Right atrium auricular region (tissue), 2 donors: ENCODE measurements at places on chromosomes 6 and 20. TPM values are rescaled to one million over a fixed set of nuclear protein-coding genes. Genes with fewer than 3 reads are reported as not detected.

- no peak overlapping the region for H3K4me3 ChIP-seq
- DNase-seq, result no peak
- H3K27ac ChIP-seq, result no peak overlapping the region
Measured at GRCh38 chr6:99177736-99178135, 171.7 kb downstream of the FAXC start.

- no peak overlapping the region for H3K27ac ChIP-seq
- no peak overlapping the region for H3K4me3 ChIP-seq
- no peak for DNase-seq
- H3K36me3 ChIP-seq, result no peaks in the 10 kb centered on the region
- H3K4me1 ChIP-seq, result no peaks in the 10 kb centered on the region
Measured at GRCh38 chr6:139514819-139515218, 140.4 kb upstream of the CITED2 start.

- no peaks in the 10 kb centered on the region for H3K27me3 ChIP-seq
- DNase-seq, result no peak
- H3K36me3 ChIP-seq, result no peaks in the 10 kb centered on the region
- H3K27ac ChIP-seq, result peak overlapping the region; percentile 28
- H3K4me1 ChIP-seq, result peaks cover 82% of the 10 kb centered on the region
- H3K4me3 ChIP-seq, result no peak overlapping the region
Measured at GRCh38 chr20:49987015-49987867, 4.5 kb downstream of the SNAI1 start.

DNA sequence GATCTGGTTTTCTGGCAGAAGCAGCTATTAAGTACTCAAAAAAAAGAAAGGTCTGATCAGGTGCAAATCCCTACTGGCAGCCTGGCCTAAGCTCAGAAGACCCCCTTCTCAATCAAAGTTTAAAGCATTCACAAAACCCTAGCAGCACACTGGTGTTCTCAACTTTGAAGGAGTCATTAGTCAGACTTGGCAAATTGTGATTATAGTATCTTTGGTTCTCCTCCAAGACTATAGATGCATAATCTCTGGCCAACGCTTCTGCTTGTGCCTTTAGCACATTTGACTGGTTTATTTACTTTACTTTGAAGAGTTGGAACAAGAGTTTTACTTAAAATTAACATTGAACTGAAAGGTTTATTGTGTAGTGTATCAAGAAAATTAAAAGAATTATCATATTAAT, 248.9 kb downstream of the PTPRK start:
- no peaks in the 10 kb centered on the region for H3K27me3 ChIP-seq
- H3K36me3 ChIP-seq, result no peaks in the 10 kb centered on the region
- H3K4me3 ChIP-seq, result no peak overlapping the region
- H3K27ac ChIP-seq, result no peak overlapping the region

DNA sequence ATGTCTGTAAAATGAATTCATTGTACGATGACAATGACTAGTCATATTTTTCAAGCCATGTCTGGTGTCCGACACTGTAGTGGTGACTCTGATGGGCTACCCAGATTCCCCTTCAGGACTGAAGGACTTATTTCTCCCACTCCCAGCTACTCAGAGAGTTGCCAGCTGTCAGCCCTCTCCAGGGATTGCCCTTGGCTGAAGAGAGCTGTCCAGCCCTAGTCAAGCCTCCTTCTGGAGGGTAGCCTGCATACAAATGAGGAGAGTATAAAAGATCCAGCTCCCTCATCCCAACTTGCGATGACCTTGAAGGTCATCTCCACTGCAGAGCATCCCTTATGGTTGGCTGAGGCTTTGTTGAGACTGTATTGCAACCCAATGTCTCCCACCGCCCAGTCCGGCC, 29.9 kb downstream of the JPH2 start:
- H3K4me3 ChIP-seq, result no peak overlapping the region
- peaks cover 48% of the 10 kb centered on the region for H3K36me3 ChIP-seq
- no peaks in the 10 kb centered on the region for H3K27me3 ChIP-seq
- no peak for DNase-seq
- H3K4me1 ChIP-seq, result no peaks in the 10 kb centered on the region

DNA sequence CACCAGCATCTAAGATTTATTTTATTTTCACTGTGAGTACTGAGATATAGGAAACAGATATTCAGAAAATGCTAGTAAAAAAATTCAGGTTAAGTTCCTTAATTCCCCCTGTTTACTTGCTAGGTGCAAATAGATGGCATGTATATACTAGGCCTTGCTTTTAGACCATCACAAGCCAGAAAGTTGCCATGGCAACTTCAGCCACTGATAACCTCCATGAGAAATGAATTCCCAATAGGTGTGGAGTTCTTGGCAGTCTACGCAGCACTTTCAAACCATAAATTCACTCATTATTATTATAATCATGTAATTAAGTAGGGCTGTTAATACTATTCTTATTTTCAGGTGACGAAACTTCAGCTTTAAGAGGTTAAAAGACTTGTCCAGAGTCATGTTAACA, 251.6 kb upstream of the TFAP2D start:
- H3K36me3 ChIP-seq, result no peaks in the 10 kb centered on the region
- DNase-seq, result no peak
- H3K27me3 ChIP-seq, result no peaks in the 10 kb centered on the region
- H3K4me1 ChIP-seq, result no peaks in the 10 kb centered on the region

DNA sequence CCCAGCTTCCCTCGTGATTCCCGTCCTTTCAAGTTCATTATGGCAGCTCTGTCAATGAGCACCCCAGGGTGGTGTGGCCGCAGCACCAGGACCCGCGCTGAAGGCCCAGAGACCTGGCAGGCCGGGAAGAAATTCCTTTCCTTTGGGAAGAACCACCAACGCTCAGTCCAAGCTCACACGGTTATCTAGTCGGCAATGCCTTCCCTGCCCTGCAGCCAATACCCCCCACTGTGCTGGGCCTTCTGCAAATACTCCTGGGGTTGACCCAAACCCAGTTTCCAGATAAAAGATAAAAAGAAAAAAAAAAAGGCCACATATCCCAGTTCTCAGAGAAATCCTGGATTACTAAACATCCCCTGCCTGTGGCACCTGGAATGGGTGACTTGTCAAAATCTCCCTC, 28.7 kb downstream of the PXDC1 start:
- no peak for DNase-seq
- H3K4me3 ChIP-seq, result no peak overlapping the region
- H3K27me3 ChIP-seq, result no peaks in the 10 kb centered on the region
- no peaks in the 10 kb centered on the region for H3K4me1 ChIP-seq
- peaks cover 52% of the 10 kb centered on the region for H3K36me3 ChIP-seq
- H3K27ac ChIP-seq, result peak overlapping the region; percentile 15

GRCh38 chr6:89553431-89553830, 85.1 kb downstream of the LYRM2 start:
- no peak for DNase-seq
- H3K36me3 ChIP-seq, result no peaks in the 10 kb centered on the region
- H3K4me3 ChIP-seq, result no peak overlapping the region
- no peak overlapping the region for H3K27ac ChIP-seq

GRCh38 chr20:51187261-51187660, 164.4 kb upstream of the KCNG1 start:
- no peaks in the 10 kb centered on the region for H3K27me3 ChIP-seq
- no peak overlapping the region for H3K27ac ChIP-seq
- no peaks in the 10 kb centered on the region for H3K4me1 ChIP-seq
- no peak overlapping the region for H3K4me3 ChIP-seq

DNA sequence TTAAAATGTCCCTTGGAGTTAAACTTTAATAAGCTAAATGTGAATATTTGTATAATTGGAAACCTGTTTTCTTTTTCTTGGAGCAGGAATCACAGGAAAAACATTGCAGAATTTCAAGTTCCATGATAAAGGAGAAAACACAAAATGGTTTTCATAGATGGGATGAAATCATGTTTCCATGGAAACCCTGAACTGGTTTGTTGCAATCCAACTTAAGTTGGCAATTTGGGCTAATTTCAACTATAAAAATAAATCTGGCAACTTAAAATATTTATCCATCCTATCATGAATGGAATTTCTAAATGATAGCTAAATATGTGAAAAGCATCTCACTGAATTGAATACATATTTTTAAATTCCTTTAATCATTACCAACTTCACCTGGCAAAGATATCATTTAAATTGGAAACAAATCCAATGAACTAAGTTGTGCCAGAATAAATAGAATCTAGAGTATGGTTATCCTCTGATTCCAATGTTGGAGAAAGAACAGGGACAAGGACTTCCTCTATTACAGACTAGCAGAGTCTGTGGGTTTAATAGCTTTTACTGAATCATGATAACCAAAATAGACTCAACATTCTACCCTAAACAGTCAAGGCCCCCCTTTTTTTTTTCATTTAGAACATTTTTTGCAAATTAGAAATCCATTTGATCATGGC, 33.2 kb downstream of the COL21A1 start:
- DNase-seq, result no peak
- H3K27ac ChIP-seq, result peak overlapping the region; percentile 2
- no peaks in the 10 kb centered on the region for H3K27me3 ChIP-seq
- H3K4me3 ChIP-seq, result no peak overlapping the region
- no peaks in the 10 kb centered on the region for H3K36me3 ChIP-seq
- H3K4me1 ChIP-seq, result no peaks in the 10 kb centered on the region

DNA sequence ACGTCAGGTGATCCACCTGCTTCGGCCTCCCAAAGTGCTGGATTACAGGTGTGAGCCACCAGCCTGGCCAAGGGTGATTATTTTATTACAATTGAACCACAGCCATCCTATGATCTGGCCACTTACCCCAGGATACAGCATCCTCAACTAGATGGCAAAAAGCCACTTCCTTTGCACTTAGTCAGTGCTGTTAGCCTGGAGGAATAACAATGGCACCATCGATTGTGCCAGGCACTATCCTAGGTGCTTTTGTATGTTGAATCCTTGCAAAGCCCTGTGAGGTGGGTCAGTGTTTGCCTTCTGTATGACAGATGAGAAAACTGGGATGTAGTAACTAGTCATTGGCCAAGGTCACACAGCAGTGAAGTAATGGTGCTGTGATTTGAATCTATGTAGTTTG, 11.2 kb upstream of the TTPAL start:
- H3K27me3 ChIP-seq, result no peaks in the 10 kb centered on the region
- no peaks in the 10 kb centered on the region for H3K36me3 ChIP-seq
- H3K4me1 ChIP-seq, result peaks cover 5% of the 10 kb centered on the region
- no peak overlapping the region for H3K4me3 ChIP-seq
- no peak overlapping the region for H3K27ac ChIP-seq

DNA sequence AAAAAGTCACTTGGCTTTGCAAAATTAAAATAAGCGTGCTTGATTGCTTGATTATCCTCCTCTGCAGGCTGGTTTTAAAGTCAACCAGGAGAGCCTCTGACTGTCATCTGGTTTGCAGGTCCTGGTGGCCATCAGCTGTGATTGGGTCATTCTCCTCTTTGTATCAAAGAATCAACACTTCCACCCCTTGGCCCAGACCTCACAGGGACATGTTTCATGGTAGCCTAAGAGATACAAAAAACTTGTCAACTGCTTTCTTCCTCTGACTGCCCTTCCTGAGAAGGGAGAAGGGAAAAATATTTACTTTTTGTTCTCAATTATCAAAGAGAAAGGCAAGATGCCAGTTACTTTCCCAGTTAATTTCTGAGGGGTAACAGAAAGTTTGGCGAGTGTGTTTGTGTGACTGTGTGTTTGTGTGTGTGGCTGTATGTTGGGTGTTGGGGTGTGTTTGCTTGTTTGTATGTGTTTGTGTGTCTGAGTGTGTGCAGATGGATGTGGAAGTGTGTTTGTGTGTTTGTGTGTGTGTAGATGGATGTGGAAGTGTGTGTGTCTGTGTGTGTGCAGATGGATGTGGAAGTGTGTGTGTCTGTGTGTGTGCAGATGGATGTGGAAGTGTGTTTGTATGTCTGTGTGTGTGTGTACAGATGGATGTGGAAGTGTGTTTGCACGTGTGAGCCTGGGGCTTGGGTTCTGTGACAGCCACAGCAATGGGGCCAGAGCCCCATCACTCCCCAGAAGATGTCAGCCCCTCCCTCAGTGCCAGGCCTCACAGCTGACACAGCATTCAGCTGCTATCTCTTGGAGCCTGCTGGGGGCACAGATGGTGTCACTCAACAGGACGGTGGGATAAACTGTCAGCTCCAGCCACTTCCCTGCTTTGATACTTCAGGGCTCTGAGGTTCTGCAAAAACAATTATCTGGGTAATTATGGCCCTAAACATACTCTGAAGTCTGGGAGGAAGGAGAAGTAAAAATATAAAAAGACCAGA, 98.6 kb upstream of the RNF24 start:
- no peaks in the 10 kb centered on the region for H3K27me3 ChIP-seq
- no peak overlapping the region for H3K27ac ChIP-seq
- H3K4me1 ChIP-seq, result no peaks in the 10 kb centered on the region
- no peaks in the 10 kb centered on the region for H3K36me3 ChIP-seq

- peak overlapping the region; percentile 68 for H3K27ac ChIP-seq
- no peaks in the 10 kb centered on the region for H3K4me1 ChIP-seq
- no peak for DNase-seq
- no peaks in the 10 kb centered on the region for H3K27me3 ChIP-seq
- H3K36me3 ChIP-seq, result no peaks in the 10 kb centered on the region
Measured at GRCh38 chr6:56807326-56807988, 147.4 kb upstream of the BEND6 start.

DNA sequence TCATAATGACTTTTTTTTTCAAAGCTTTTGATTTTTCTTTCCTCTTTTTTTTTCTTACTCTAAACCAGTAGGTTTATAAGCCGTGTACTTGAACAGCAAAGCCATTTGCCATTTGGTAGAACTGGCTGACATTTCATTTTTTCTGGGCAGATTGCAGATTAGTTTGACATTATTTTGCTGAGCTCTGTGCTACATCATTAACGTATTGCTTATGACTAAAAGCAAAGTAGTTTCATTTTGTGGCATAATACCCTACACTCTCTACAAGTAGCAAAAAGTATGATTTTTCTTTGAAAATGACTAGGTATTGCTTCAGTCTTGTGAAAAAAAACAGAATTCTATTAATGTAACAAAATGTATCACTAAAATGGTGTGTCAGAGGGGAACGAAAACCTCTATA, 141.3 kb downstream of the GRIK2 start:
- DNase-seq, result no peak
- no peaks in the 10 kb centered on the region for H3K4me1 ChIP-seq
- H3K4me3 ChIP-seq, result no peak overlapping the region
- H3K27me3 ChIP-seq, result no peaks in the 10 kb centered on the region

GRCh38 chr6:109051301-109052017, 43.2 kb downstream of the SESN1 start:
- H3K4me1 ChIP-seq, result no peaks in the 10 kb centered on the region
- no peak overlapping the region for H3K4me3 ChIP-seq
- DNase-seq, result no peak
- no peak overlapping the region for H3K27ac ChIP-seq
- H3K36me3 ChIP-seq, result no peaks in the 10 kb centered on the region
- no peaks in the 10 kb centered on the region for H3K27me3 ChIP-seq

The SPAG4 gene
- 5.5 TPM for total RNA-seq

The OR2J3 gene
- not detected for total RNA-seq

The WFDC12 gene
- total RNA-seq, result not detected

The RMND1 gene
- total RNA-seq, result 12.5 TPM

The SOX18 gene
- total RNA-seq, result 17.2 TPM

The ANKRD66 gene
- total RNA-seq, result not detected

The ADA gene
- total RNA-seq, result 6.3 TPM

The CPXM1 gene
- 2.9 TPM for total RNA-seq

The SEC23B gene
- 6.8 TPM for total RNA-seq
